ENCODE measurements at places on chromosomes 7 and 10. TPM values are rescaled to one million over a fixed set of nuclear protein-coding genes. Genes with fewer than 3 reads are reported as not detected.

Gene ANKRD30A
- not detected for total RNA-seq

Gene PLEKHS1
- total RNA-seq = 0.90 TPM

Gene ZNF365
- 4.0 TPM for total RNA-seq

DNA sequence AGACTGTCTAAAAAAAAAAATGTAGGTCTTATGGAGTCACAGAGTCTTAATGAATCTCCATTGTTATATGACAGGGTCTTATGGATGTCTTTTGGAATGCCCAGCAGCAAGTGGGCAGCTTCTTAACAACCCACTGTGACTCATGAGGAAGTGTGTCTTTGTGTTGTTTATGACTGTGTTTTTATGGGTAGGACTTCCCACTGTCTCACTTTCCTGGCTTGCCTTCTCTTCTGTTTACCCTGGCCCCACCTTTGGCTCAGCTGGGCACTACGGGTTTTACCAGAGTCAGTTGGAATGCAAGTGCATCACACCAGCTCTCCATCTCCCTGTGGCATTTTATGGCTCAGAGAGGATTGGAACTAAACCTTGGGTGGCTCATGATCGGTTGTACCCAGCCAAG is 580.5 kb downstream of the AUTS2 start:
- peaks cover 12% of the 10 kb centered on the region for H3K27me3 ChIP-seq
- no peak for DNase-seq
- H3K4me3 ChIP-seq = no peak overlapping the region

GRCh38 chr10:100570506-100570905 is 34.8 kb downstream of the HIF1AN start:
- H3K4me3 ChIP-seq = no peak overlapping the region
- no peaks in the 10 kb centered on the region for H3K36me3 ChIP-seq
- H3K27me3 ChIP-seq = peaks cover 12% of the 10 kb centered on the region
- no peak overlapping the region for H3K27ac ChIP-seq
- DNase-seq = no peak

- no peak for DNase-seq
- peaks cover 8% of the 10 kb centered on the region for H3K36me3 ChIP-seq
- H3K4me1 ChIP-seq = no peaks in the 10 kb centered on the region
- H3K27me3 ChIP-seq = no peaks in the 10 kb centered on the region
Observed at GRCh38 chr10:1022413-1022812, 3.2 kb downstream of the IDI2 start.

GRCh38 chr7:142581341-142581740 is 167.9 kb upstream of the PRSS1 start:
- H3K36me3 ChIP-seq = no peaks in the 10 kb centered on the region
- H3K4me3 ChIP-seq = no peak overlapping the region
- H3K27ac ChIP-seq = no peak overlapping the region
- H3K4me1 ChIP-seq = peaks cover 9% of the 10 kb centered on the region
- no peaks in the 10 kb centered on the region for H3K27me3 ChIP-seq
- peak; percentile 50 for DNase-seq

DNA sequence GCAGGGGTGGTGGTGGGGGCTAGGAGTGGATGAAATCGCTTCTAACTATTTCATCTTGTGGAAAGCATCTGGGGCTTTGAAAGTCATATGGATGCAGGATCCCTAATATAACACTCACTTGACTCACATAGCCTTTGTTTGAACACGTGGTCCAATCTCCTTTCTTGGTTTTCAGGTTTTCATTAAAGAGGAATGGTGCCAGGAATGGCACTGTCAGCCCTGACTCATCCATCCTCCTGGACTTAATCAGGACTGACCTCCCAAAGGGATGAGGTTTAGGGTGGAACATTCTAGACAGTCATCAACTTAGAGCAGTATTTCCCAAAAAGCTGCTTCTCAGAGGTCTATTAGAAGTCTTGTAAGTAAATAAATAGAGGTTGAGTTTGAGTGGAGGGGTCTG is 162.0 kb upstream of the PLXNA4 start:
- H3K4me3 ChIP-seq = no peak overlapping the region
- H3K36me3 ChIP-seq = no peaks in the 10 kb centered on the region
- H3K27ac ChIP-seq = no peak overlapping the region

GRCh38 chr10:44427479-44427878 is 42.6 kb upstream of the CXCL12 start:
- H3K4me1 ChIP-seq = no peaks in the 10 kb centered on the region
- no peaks in the 10 kb centered on the region for H3K27me3 ChIP-seq
- H3K36me3 ChIP-seq = no peaks in the 10 kb centered on the region
- no peak for DNase-seq
- H3K27ac ChIP-seq = no peak overlapping the region

DNA sequence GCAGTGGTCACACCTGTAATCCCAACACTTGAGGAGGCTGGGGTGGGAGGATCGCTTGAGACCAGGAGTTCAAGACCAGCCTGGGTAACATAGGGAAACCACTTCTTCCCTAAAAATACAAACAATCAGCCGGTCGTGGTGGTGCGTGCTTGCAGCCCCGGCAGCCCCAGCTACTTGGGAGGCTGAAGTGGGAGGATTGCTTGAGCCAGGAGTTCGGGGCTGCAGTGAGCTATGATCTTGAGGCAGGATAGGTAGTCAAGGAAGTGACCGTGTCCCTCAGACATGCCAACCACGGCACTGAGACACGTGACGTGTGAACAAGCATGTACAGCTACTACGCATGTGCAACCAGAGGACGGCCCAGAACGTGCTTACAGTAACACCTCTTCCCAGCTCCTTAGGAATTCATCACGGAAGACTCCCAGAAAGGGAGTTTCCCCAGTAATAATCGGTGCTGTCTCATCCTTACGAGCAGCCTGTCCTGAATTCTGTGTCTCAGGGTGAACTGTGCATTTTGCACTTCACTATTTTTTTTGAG is 5.3 kb downstream of the GUSB start:
- H3K4me3 ChIP-seq = no peak overlapping the region
- peaks cover 17% of the 10 kb centered on the region for H3K4me1 ChIP-seq
- H3K27ac ChIP-seq = no peak overlapping the region

DNA sequence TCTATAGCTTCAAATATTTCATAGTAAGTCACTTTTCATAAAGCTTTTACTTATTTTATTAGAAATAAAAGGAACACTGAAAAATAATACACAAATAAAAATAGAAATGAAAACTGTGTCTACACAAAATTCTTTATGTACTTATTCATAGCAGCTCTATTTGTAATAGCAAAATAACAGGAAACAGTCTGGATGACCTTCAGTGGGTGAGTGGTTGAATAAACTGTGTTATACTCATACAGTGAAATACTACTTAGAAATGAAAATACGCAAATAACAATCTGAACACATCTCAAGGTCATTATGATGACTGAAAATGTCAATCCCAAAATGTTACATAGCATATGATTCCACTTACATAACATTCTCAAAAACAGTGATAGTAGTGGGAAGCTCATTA is 138.7 kb upstream of the PCLO start:
- H3K4me1 ChIP-seq = no peaks in the 10 kb centered on the region
- no peak overlapping the region for H3K27ac ChIP-seq
- no peaks in the 10 kb centered on the region for H3K27me3 ChIP-seq
- H3K36me3 ChIP-seq = no peaks in the 10 kb centered on the region

- H3K36me3 ChIP-seq = peaks cover 35% of the 10 kb centered on the region
- DNase-seq = no peak
- H3K4me1 ChIP-seq = peaks cover 23% of the 10 kb centered on the region
Observed at GRCh38 chr7:151379193-151379520, 30.7 kb downstream of the WDR86 start.

GRCh38 chr10:94205396-94205831 is 157.3 kb downstream of the NOC3L start:
- H3K27ac ChIP-seq = no peak overlapping the region
- no peak overlapping the region for H3K4me3 ChIP-seq
- H3K36me3 ChIP-seq = no peaks in the 10 kb centered on the region
- H3K27me3 ChIP-seq = no peaks in the 10 kb centered on the region

- H3K36me3 ChIP-seq = no peaks in the 10 kb centered on the region
- H3K27ac ChIP-seq = peak overlapping the region; percentile 99
- no peak overlapping the region for H3K4me3 ChIP-seq
- no peaks in the 10 kb centered on the region for H3K27me3 ChIP-seq
Observed at GRCh38 chr10:132420981-132421846, 24.2 kb downstream of the PWWP2B start.

DNA sequence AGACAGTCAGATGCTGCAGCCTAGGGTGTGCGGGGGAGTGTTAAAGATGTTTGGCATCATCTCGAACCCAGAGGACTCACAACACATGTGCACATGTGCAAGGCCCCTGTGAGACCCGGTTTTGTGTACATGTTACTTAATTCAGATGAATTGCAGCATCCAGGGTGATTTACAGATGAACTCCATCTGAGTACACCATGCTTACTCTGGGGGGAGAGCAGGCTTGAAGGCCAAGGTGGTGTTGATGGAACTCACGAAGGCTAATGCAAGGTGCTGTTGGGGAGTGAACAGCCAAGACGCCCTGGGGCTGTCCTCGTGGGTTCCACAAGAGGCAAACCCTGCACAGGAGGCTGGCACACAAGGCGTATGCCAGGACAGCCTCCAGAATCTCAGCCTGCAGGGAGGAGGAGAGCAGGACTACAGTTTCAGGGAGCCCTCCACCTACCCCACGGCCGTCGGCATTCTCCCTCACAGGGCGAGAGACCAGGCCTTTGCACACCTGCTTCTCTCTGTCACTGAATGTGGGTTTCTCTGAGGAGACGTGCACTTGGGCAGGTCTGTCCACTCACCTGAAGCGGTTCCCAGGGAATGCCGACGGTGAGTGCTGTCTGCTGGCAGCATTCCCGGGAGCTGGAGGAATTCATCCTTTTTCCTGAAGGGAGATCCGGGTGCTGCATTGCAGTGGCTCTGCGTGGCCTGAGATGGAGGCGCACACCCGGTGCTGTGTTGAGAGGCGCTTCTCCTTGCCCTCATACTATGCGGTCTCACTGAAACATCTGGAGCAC is 178.5 kb upstream of the RNF32 start:
- H3K36me3 ChIP-seq = no peaks in the 10 kb centered on the region
- no peak overlapping the region for H3K4me3 ChIP-seq
- DNase-seq = no peak
- H3K27me3 ChIP-seq = no peaks in the 10 kb centered on the region
- H3K27ac ChIP-seq = no peak overlapping the region

- no peak for DNase-seq
- no peak overlapping the region for H3K27ac ChIP-seq
- H3K4me1 ChIP-seq = no peaks in the 10 kb centered on the region
- H3K27me3 ChIP-seq = no peaks in the 10 kb centered on the region
Observed at GRCh38 chr7:20064974-20065862, 152.0 kb downstream of the MACC1 start.

DNA sequence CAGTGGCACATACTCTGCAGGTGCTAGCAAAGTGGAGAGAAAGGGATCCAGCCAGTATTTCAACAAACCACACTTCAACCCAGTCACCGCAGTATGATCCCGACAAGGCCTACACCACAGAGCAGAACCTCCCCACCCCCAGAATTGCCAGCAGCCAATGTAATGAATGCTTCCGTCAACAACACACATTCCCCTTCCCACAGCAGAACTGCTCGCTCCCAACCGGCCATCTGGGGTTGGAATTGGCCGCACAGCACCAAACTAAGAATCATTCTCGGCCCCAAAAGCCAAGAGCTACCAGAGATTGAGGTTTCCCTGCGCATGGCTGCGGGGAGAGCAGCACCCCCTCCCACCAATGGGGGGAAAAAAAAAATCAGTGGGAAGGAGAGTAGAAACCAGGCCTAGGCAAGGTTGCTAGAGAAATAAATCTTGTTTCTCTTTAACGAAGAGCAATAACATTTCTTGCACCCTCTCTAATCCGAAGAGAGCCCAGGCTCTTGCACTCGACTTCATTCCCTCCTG is 1.1 kb downstream of the WASL start:
- H3K4me3 ChIP-seq = peak overlapping the region; percentile 83
- no peaks in the 10 kb centered on the region for H3K36me3 ChIP-seq
- H3K27ac ChIP-seq = peak overlapping the region; percentile 22

- no peaks in the 10 kb centered on the region for H3K36me3 ChIP-seq
- no peak overlapping the region for H3K27ac ChIP-seq
- H3K4me1 ChIP-seq = no peaks in the 10 kb centered on the region
- H3K4me3 ChIP-seq = no peak overlapping the region
- DNase-seq = no peak
Observed at GRCh38 chr7:158116235-158116634, 471.4 kb downstream of the PTPRN2 start.

- no peak for DNase-seq
- H3K4me1 ChIP-seq = no peaks in the 10 kb centered on the region
- no peak overlapping the region for H3K27ac ChIP-seq
- no peaks in the 10 kb centered on the region for H3K27me3 ChIP-seq
- no peak overlapping the region for H3K4me3 ChIP-seq
- H3K36me3 ChIP-seq = no peaks in the 10 kb centered on the region
Observed at GRCh38 chr10:11355592-11355991, 255.9 kb downstream of the USP6NL start.

- peaks cover 14% of the 10 kb centered on the region for H3K4me1 ChIP-seq
- no peaks in the 10 kb centered on the region for H3K36me3 ChIP-seq
- no peak within 1 kb of the TSS for H3K27ac ChIP-seq
- H3K27me3 ChIP-seq = no peaks in the 10 kb centered on the region
Observed at GRCh38 chr7:95596198-95597063, at the start of gene PDK4. Gene PDK4, minus strand, starts transcription at chr7:95596516. Its CDS starts 223 bp downstream, at chr7:95596293.
